ENCODE measurements at places on chromosomes 16 and 17.

DNA sequence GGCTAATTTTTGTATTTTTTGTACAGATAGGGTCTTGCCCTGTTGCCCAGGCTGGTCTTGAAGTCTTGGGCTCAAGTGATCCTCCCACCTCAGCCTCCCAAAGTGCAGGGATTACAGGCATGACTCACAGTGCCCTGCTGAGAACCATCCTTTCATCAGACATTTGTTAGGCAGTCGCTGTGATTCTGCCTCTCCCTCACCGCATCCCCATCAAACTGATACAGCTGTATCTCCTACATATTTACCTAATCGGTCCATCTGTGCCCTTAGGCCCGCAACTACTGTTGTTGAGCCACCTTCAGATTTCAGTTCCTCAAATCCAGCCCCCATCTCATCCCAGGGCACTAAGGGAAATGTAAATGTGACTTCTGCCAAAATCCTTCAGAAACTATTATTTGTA is 2.0 kb upstream of the SLC43A2 start:
- no peak for DNase-seq

DNA sequence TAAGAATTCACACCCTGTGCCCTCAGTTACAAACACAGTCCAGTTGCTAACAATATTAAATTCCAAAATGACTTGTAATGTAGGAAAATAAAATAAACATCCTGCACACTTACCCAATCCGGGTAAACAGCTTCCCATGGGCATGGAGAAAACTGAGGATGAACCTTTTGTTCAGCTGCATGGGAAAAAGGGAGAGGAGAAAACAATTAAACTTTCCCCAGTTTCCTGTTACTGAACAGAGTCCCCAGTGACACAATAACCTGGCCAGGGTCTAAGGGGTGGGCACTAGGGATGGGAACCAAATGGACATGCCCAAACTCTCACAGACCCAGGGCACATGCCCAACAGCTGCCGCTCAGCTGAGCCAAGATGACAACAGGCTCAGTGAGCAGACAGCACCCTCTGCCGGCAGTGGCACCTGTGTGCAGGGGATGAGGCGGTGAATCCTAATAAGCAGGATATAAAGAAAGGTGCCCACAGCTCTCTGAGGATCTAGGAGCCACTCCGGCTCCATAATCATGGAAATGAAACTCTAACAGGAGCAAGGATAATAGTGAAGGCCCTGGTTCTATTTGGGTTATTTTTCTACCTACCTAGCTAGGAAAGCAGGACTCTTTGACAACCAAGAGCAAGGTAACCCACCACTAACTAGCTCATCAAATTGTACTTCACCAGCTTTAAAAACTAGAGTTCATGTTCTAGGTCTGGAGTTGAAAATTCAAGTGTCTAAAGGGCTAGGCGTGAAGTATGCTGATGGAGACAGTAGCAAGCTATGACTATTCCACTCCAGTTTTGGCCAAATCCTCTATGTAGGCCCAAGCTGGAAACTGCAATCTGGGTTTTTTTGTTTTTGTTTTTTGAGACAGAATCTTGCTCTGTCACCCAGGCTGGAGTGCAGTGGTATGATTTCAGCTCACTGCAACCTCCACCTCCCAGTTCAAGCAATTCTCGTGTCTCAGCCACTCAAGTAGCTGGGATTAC is 58.8 kb downstream of the SMG6 start:
- no peak for DNase-seq

- DNase-seq, result no peak
These were observed 9.1 kb downstream of the NUDT16L1 start for GRCh38 chr16:4702466-4702808.

DNA sequence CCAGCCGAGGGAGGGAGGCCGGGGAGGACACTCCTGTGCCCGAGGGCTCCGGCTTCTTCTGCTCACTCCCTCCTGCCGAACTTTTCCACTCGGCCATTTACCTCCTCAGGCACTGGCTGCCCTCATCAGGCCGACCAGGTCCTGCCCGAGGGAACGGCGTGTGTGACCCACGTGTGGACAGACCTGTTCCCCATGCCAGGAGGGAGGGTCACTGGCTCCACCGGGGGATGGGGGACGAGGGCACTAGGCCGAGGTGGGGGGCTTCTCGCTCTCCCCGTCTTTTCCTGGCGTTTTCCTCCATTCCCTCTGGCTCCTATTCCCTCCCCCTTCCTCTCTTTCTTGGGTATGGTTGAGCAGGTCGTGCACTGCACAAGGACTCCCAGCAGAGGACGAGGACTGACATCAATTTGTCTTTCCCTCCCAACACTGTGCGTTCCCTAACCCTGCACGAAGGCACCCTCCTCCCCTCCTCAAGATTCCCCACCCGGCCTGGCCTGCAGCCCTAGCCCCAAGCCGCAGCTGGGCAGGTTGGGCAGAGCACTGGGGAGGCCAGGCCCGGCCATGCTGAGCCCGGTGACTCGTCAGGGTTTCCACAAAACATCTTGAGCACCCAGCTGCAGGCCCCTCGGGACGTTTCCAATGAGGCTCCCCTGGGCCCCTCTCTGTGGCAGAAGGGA is 3.2 kb upstream of the IL17C start:
- no peak for DNase-seq

DNA sequence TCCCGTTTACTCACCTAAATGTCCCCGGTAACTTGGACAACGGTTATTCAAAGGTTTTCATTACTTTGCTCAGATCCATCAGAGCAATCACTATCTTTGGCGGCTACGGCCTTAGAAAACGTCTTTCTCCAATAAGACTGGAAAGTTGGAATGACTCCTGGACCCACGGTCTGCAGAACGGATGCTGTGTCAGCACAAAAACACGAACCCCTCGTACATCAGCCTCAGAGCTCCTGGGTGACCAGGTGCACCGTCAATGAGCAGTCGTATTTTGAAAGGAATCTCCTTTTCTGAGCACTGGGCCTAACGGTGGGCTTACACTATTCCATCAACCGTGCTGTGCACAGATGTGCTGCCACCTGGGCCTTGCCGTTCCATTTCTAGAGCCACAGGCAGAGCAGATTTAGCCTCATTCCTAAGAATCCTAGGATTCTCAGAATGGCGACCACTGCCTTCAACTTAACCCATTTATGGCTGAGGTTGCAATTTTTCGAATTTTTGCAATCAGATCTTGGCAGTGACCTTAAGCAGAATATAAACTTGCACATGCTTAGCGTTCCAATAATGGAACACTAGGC is 110.8 kb upstream of the ZNF750 start:
- DNase-seq, result no peak

DNA sequence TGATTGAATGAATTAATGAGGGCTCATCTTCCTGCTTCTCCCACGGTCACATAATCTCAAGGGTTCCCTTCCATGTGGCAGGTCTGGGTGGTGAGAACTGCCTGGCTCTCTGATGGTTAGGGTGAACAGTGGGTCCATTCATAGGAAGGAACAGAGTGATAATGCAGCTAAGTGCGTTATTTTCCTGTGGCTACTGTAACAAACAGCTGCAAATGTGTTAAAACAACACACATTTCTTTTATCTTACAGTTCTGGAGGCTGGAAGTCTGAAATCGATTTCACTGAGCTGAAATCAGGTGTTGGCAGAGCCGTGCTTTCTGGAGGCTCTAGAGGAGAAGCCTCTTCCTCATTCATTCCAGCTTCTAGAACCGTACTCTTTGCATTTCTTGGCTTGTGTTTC is 95.3 kb downstream of the BMERB1 start:
- no peak for DNase-seq

- no peak for DNase-seq
These were observed 123.1 kb upstream of the MAF start for GRCh38 chr16:79723583-79724168.

GRCh38 chr17:82565551-82565950 is 46.0 kb downstream of the FOXK2 start:
- DNase-seq, result no peak

GRCh38 chr17:30291543-30292285 is at the start of gene BLMH:
Gene BLMH (minus strand): TSS chr17:30291944. CDS start chr17:30291819, 125 bp downstream.
- DNase-seq, result peak; percentile 41

DNA sequence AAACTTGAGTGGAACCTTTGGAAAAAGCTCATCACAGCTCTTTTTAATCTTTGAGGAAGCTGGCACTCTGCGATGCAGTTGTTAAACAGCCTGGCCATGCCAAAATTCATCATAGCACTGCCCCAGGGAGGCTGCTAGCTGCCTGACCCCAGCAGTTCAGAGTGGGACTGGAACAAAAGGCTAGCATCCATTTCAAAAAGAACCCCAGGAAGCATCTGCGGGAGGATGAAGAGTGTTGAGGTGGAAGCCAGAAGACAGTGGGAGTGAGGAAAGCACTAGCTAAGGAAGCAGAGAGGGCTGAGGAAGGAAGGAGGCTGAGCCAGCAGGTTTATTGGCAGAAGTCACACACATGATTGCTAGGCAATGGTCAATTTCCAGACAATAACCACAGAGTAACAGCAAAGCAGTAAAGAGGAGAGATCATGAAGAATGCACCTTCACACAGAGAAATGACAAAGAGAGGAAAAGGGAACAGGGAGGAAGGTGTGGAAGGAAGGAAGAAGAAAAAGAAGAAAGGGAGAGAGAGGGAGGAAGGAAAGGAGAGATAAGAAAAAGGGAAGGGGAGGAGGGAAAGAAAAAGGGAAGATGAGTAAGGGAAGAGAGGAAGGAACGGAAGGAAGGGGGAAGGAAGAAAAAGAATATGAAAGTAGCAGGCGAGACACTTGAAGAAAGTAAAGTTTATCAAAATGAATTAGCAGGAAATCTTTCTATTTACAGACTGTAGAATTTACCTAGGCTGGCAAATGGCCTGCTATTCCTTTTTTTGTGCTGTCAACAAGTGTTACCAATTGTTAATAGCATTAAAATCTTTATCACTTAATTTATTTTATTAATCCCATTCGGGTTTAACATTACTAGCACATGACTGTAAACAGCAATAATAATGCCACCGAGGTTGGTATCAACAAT is 270.0 kb upstream of the PSMD7 start:
- no peak for DNase-seq

DNA sequence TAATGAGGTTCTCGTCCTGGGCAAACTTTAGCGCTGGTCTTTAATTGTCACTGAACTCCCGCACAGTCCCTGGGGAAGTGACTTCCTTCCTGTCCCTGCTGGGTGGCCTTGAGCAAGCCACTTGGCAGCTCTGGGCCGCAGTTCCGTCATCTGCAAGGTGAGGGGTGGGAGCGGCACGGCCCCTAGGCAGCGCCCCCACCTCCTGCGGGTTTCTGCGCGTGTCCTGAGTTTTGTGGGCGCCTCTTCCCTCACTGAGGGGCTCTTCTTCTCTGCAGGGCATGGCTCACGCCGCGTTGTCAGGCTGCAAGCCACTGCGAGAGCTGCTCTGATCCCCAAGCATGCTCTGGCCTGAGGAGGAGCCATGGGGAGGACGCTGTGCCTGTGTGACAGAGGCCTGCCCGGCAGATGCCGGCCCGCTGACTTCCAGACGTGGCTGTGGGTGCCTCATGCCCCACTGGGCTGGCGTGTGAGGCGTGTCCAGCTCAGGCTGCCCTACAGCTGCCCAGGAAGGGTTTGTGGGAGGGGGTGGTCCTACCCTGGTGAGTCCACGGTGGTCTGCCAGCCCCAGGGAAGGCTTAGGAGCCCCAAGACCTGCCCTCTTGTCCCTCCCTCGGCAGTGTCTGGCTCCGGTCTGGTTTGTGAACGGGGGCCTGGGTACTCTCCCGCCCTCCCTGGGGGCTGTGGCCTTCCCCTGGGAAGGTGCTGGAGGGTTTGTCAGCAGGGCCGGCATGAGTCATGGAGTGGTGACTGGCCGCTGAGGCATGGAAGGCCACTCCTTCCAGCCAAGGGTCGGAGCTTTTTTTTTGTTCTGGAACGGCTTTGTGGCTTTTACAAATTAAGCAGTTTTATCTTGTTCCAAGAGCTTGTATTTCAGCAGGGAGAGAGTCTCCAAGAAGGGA is 182.0 kb downstream of the SEC14L1 start:
- DNase-seq, result no peak

GRCh38 chr17:9225305-9226101 is 204.2 kb downstream of the NTN1 start:
- no peak for DNase-seq

GRCh38 chr16:78195797-78196196 is 96.3 kb downstream of the WWOX start:
- DNase-seq, result no peak

- peak; percentile 40 for DNase-seq
These were observed 7.3 kb downstream of the CDH13 start for GRCh38 chr16:82633964-82634600.

GRCh38 chr17:77345260-77345910 is 204.6 kb downstream of the SEC14L1 start:
- no peak for DNase-seq

- no peak for DNase-seq
These were observed 468 bp downstream of the IL4R start for GRCh38 chr16:27314161-27314723.

- no peak for DNase-seq
These were observed 44.3 kb downstream of the LCMT1 start for GRCh38 chr16:25155553-25156460.

DNA sequence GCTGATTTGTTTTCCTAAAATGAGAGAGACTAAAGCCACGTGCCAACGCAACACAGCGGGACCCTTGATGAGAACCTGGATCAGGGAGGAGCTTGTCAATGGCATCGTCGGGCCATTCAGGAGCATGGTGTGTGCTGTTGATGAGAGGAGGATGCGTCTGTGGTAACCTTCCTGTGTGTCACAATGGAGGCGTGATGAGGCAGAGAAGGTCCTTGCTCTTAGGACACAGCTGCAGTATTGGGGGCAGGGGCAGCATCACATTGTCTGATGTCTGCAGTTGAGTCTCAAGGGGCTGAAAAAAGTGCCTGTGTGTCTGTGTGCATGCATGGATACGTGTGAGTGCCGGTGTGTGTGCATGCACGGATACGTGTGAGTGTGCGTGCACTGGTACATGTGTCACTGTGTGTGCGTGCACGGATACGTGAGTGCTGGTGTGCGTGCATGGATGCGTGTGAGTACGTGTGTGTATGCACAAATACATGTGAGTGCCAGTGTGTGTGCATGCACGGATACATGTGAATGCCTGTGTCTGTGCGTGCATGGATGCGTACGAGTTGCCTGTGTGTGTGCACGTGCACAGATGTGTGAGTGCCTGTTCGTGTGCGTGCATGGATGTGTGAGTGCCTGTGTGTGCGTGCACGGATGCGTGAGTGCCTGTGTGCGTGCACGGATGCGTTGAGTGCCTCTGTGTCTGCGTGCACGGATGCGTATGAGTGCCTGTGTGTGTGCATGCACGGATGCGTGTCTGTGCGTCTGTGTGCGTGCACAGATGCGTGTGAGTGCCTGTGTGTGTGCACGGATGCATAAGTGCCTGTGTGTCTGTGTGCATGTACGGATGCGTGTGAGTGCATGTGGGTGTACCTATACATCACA is 39.3 kb downstream of the BAIAP2 start:
- DNase-seq, result no peak

DNA sequence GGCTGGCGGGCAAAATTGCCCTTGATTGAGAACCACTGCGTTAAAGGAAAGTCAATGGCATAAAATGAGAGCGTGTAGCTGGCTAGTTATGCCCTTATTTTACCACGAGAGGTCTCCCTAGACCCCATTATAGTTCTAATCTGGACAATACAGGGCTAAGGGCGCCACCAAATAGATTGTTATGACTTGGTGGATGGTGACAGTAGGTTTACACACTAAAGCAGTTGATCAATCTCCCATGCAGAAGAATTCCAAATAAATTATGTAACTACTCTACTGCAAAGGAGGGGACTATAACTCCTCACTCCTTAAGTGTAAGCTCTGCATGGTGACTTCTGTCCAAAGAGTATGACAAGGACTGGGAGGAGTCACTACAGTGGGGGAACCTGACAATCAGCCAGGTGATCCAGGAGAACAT is 20.4 kb upstream of the YPEL2 start:
- DNase-seq, result peak; percentile 11

GRCh38 chr17:17931159-17931558 is 41.0 kb downstream of the TOM1L2 start:
- no peak for DNase-seq
